ENCODE measurements at places on chromosomes 13 and 19. TPM values are rescaled to one million over a fixed set of nuclear protein-coding genes. Genes with fewer than 3 reads are reported as not detected.

GRCh38 chr19:392375-392970 is 16.5 kb downstream of the C2CD4C start:
- DNase-seq = no peak

The KISS1R gene
- not detected for total RNA-seq

The SOX21 gene
- not detected for total RNA-seq

The CYP4F8 gene
- total RNA-seq = not detected

DNA sequence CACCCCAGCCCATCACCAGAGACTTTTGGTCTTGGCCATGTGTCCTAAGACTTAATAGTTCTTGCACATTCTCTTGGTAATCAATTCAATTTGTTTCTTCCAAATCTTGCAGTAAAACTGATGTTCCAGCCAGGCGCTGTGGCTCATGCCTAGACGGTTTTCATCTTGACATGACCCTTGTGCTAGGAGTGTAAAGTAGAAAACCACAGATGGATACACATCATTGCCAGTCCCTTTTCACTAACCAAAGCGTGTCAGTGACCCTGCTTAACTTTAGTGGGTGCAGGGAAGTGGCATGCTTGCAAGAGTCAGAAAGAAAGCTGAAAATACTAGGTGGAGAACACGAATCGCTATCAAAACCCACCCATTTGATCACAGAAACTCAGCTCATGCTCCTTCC is 18.0 kb upstream of the CD70 start:
- DNase-seq = no peak

Data from endothelial cell (in vitro differentiated cells).